ENCODE measurements at places on chromosomes 16 and 17. TPM values are rescaled to one million over a fixed set of nuclear protein-coding genes. Genes with fewer than 3 reads are reported as not detected.

- DNase-seq, result no peak
- peaks cover 4% of the 10 kb centered on the region for H3K36me3 ChIP-seq
- H3K4me3 ChIP-seq, result peak overlapping the region; percentile 61
Measured at GRCh38 chr17:31560616-31561235, 169.3 kb downstream of the RAB11FIP4 start.

GRCh38 chr17:63997341-63998048 lies 656 bp upstream of the PRR29 start:
- DNase-seq, result no peak
- no peaks in the 10 kb centered on the region for H3K36me3 ChIP-seq
- H3K27ac ChIP-seq, result no peak overlapping the region
- peaks cover 17% of the 10 kb centered on the region for H3K27me3 ChIP-seq

- no peak overlapping the region for H3K27ac ChIP-seq
- peaks cover 2% of the 10 kb centered on the region for H3K27me3 ChIP-seq
- no peak overlapping the region for H3K4me3 ChIP-seq
- H3K4me1 ChIP-seq, result peaks cover 3% of the 10 kb centered on the region
- DNase-seq, result no peak
- H3K36me3 ChIP-seq, result no peaks in the 10 kb centered on the region
Measured at GRCh38 chr17:78151514-78152008, 5.4 kb downstream of the C17orf99 start.

DNA sequence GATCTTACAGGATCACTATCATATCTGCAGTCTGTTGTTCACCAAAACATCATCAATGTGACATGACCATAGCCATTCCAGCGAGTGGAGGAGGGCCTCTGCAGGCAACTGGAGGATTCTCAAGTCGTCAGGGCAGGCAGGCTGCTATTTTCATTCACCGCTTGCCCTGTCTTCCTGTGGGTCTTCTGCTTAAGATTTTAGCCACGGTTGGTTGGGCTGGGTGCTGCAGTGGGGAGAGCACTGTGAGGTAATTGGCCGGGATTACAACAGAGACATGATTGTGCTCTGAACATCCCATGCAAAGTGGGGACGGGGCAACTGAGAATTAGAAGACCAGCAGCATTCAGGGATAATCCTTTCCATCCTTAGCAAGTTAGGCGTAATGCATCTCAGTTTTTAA lies 245.9 kb downstream of the CPPED1 start:
- no peak for DNase-seq
- no peak overlapping the region for H3K4me3 ChIP-seq
- peaks cover 10% of the 10 kb centered on the region for H3K4me1 ChIP-seq
- H3K27ac ChIP-seq, result no peak overlapping the region

GRCh38 chr17:15944759-15945526 lies at the start of gene ADORA2B:
Gene ADORA2B, plus strand, starts transcription at chr17:15945130. Its CDS starts 119 bp downstream, at chr17:15945249.
- peak within 1 kb of the TSS; percentile 89 for H3K4me3 ChIP-seq
- H3K27me3 ChIP-seq, result peaks cover 15% of the 10 kb centered on the region
- DNase-seq, result peak; percentile 82
- H3K4me1 ChIP-seq, result no peaks in the 10 kb centered on the region
- H3K36me3 ChIP-seq, result peaks cover 2% of the 10 kb centered on the region

DNA sequence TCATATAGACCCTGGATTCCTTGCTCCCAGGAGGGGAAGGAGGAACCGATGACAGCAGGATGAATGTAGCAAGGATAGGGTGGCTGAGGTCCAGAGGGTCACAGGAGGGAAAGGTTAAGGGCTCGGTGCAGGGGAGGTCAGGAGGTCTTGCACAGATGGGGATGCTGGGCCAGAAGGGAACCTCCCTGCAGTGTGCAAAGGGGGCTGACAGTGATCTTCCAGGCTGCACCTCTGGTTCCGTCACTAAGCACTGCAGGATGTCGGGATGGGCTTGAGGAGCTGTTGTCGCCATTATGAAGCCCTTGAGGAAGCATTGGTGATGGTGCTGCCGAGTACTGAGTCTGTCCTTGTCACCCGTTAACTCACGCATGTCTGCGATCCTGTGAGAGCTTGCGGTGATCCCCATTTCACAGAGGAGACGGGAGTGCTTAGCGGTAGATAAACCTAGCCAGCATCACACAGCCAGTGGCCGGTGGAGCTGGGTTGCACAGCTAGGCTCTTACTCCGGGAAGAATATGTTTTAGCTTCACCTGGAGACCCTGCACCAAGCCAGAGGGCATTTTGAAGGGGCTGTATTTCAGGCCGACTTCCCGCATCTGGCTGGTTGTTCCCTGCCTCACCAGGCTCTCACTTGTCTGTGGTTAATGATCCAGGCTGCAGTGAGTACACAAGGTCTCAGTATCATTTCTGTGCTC lies 120.4 kb downstream of the SNX29 start:
- peak; percentile 35 for DNase-seq
- H3K27me3 ChIP-seq, result peaks cover 11% of the 10 kb centered on the region
- H3K4me1 ChIP-seq, result peaks cover 45% of the 10 kb centered on the region
- no peaks in the 10 kb centered on the region for H3K36me3 ChIP-seq

GRCh38 chr16:82497139-82497538 lies 129.6 kb upstream of the CDH13 start:
- H3K27me3 ChIP-seq, result no peaks in the 10 kb centered on the region
- H3K4me3 ChIP-seq, result no peak overlapping the region
- no peak for DNase-seq
- no peak overlapping the region for H3K27ac ChIP-seq

GRCh38 chr17:68782789-68783188 lies 172.4 kb downstream of the ABCA8 start:
- no peaks in the 10 kb centered on the region for H3K36me3 ChIP-seq
- no peak for DNase-seq
- no peak overlapping the region for H3K4me3 ChIP-seq
- no peaks in the 10 kb centered on the region for H3K4me1 ChIP-seq
- H3K27me3 ChIP-seq, result no peaks in the 10 kb centered on the region

GRCh38 chr16:1044460-1045309 lies 27.9 kb upstream of the SSTR5 start:
- no peak overlapping the region for H3K27ac ChIP-seq
- no peaks in the 10 kb centered on the region for H3K4me1 ChIP-seq
- peaks cover 7% of the 10 kb centered on the region for H3K27me3 ChIP-seq
- H3K36me3 ChIP-seq, result peaks cover 10% of the 10 kb centered on the region

DNA sequence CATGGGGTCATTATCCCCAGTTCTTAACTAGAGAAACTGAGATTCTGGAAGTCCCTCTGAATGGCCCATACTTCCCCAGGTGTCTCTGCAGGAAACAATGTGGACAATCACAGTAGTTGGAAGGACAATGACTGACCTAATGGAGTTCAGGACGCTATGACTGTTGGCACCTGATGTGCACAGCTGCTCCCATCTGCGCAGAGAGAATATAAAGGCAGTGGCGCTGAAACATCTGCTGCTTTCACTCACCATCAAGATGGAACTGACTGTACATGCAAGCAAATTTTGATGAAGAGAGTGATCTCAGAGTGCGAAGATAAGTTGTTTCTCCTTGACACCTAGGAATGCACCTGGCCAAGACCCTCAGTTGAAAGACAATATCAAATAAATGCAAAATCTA lies 395.7 kb upstream of the ASIC2 start:
- peak; percentile 27 for DNase-seq
- no peaks in the 10 kb centered on the region for H3K36me3 ChIP-seq
- H3K27ac ChIP-seq, result peak overlapping the region; percentile 44
- peaks cover 3% of the 10 kb centered on the region for H3K27me3 ChIP-seq

DNA sequence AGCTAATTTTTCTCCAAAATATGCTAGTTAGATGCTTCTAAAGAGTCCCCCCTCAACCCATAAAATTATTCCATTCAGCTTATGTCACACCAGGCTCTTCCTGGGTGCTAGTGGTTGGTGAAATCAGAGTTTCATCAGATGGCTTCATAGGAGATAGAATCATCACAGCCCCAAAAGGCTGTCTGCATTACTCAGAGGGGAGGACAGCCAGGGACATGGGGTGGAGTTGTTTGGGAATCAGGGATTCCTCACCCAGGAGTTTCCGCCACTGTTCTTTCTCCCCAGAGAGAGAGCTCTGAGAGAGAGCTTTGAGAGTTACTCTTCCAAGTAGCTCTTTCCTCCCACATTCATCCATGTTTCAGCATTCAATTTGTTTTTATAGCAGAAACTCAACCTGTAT lies 288 bp upstream of the KRT34 start:
- H3K27ac ChIP-seq, result no peak overlapping the region
- H3K27me3 ChIP-seq, result no peaks in the 10 kb centered on the region
- no peak overlapping the region for H3K4me3 ChIP-seq
- H3K4me1 ChIP-seq, result no peaks in the 10 kb centered on the region

GRCh38 chr17:37450112-37450511 lies 39.6 kb upstream of the DUSP14 start:
- DNase-seq, result no peak
- no peak overlapping the region for H3K4me3 ChIP-seq
- peaks cover 5% of the 10 kb centered on the region for H3K36me3 ChIP-seq

DNA sequence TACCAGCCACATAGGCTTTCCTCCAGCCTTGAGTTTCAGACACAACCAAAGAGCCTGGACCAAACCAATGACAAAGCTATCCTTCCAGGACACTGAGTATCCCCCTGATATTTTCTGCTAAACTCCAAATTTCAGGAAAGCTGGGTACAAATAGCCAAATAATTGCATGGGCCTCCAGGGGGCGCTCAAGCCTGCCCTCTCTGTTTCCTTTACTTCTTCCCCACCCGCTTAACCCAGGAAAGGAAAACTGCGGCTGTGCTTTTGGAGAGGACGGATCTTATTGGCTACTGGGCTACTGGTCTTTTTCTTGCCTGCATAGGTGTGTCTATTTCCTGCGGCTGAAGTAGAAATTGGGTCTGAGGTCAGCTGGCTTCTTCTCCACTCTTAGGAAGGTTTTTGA lies 30.1 kb downstream of the GNGT2 start:
- H3K36me3 ChIP-seq, result peaks cover 9% of the 10 kb centered on the region
- no peak overlapping the region for H3K27ac ChIP-seq
- no peak overlapping the region for H3K4me3 ChIP-seq
- H3K27me3 ChIP-seq, result peaks cover 3% of the 10 kb centered on the region

GRCh38 chr16:8956265-8957062 lies 7.2 kb downstream of the USP7 start:
- no peaks in the 10 kb centered on the region for H3K36me3 ChIP-seq
- peaks cover 2% of the 10 kb centered on the region for H3K27me3 ChIP-seq
- peaks cover 54% of the 10 kb centered on the region for H3K4me1 ChIP-seq
- DNase-seq, result no peak
- no peak overlapping the region for H3K4me3 ChIP-seq

DNA sequence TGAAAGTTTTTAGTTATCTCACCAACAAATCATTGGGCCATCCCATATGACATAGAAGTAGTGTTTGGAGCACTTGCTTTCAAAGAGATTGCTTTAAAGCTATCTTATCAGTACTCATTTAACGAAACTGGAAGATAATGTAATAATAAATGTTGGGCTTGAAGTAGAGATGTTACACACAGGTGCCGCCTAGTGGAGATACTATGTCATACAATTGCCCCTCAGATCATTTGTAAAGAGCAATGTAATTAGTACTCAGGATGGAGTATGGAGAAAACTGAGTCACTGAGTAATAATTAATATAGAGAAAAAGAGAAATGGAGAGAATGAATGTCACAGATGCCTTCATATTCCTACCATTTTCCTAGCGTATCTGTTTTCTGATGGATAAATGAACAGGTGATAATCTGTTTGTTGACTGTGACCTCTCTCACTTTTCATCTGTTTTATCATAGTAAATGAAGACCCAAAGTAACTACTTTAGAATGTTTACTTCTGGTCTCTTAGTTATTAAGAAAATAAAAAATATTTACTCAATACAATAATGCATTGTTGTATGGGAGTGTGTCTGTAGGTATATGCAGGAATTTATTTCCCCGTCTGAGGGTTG lies 80.4 kb downstream of the EFCAB5 start:
- no peaks in the 10 kb centered on the region for H3K4me1 ChIP-seq
- no peaks in the 10 kb centered on the region for H3K27me3 ChIP-seq
- no peak for DNase-seq
- H3K36me3 ChIP-seq, result no peaks in the 10 kb centered on the region
- no peak overlapping the region for H3K27ac ChIP-seq
- H3K4me3 ChIP-seq, result no peak overlapping the region

GRCh38 chr17:76241691-76242255 lies 1.5 kb upstream of the RNF157 start:
- peaks cover 14% of the 10 kb centered on the region for H3K27me3 ChIP-seq
- DNase-seq, result no peak
- peaks cover 3% of the 10 kb centered on the region for H3K4me1 ChIP-seq
- H3K27ac ChIP-seq, result no peak overlapping the region
- H3K4me3 ChIP-seq, result peak overlapping the region; percentile 93
- H3K36me3 ChIP-seq, result peaks cover 3% of the 10 kb centered on the region

GRCh38 chr17:30443721-30444120 lies 33.5 kb upstream of the GOSR1 start:
- H3K27me3 ChIP-seq, result no peaks in the 10 kb centered on the region
- no peak for DNase-seq
- H3K27ac ChIP-seq, result no peak overlapping the region
- no peaks in the 10 kb centered on the region for H3K4me1 ChIP-seq
- no peaks in the 10 kb centered on the region for H3K36me3 ChIP-seq

- H3K27me3 ChIP-seq, result no peaks in the 10 kb centered on the region
- no peaks in the 10 kb centered on the region for H3K36me3 ChIP-seq
- H3K27ac ChIP-seq, result no peak overlapping the region
- H3K4me3 ChIP-seq, result no peak overlapping the region
- no peaks in the 10 kb centered on the region for H3K4me1 ChIP-seq
Measured at GRCh38 chr17:6748617-6749016, 7.2 kb upstream of the XAF1 start.

GRCh38 chr16:84356591-84357116 lies 11.7 kb upstream of the ATP2C2 start:
- DNase-seq, result no peak
- no peaks in the 10 kb centered on the region for H3K36me3 ChIP-seq
- H3K27ac ChIP-seq, result no peak overlapping the region
- no peak overlapping the region for H3K4me3 ChIP-seq
- peaks cover 3% of the 10 kb centered on the region for H3K4me1 ChIP-seq
- no peaks in the 10 kb centered on the region for H3K27me3 ChIP-seq

DNA sequence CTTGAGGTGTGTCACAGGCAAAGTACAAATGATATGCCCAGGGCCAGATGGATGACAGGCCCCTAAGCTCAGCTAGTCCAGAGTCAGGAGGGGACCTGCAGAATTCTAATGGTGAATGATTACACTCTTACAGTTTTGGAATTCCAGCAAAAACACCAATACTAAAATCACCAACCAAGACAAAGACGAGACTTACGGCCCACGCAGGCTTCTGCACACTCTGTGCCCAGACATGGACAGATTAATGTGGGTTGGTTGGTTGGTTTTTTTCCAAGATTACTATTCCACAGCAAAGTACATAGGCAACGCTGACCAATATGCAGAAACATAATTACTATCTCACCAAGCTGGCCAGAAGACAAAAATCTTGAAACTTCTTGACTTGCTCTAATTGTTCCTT lies 9.7 kb downstream of the ADCY9 start:
- no peak for DNase-seq
- peaks cover 7% of the 10 kb centered on the region for H3K36me3 ChIP-seq
- H3K27ac ChIP-seq, result no peak overlapping the region
- no peak overlapping the region for H3K4me3 ChIP-seq

- H3K4me3 ChIP-seq, result no peak overlapping the region
- no peak for DNase-seq
- H3K27ac ChIP-seq, result no peak overlapping the region
- peaks cover 14% of the 10 kb centered on the region for H3K27me3 ChIP-seq
- H3K36me3 ChIP-seq, result peaks cover 3% of the 10 kb centered on the region
Measured at GRCh38 chr16:86727131-86727530, 148.8 kb downstream of the FOXL1 start.

Gene FBXL16
- total RNA-seq, result 85.1 TPM

Gene QPRT
- total RNA-seq, result 34.7 TPM

Gene ADAP2
- 0.51 TPM for total RNA-seq

Gene HOXB6
- not detected for total RNA-seq

Gene MYH2
- total RNA-seq, result not detected

Gene RASD1
- total RNA-seq, result 140 TPM

Gene KIF2B
- not detected for total RNA-seq

Gene SGCA
- total RNA-seq, result 1.3 TPM

Gene KRTAP3-2
- not detected for total RNA-seq

Gene FBXO39
- total RNA-seq, result not detected

Gene NHLRC4
- total RNA-seq, result 3.4 TPM

Gene HEATR9
- not detected for total RNA-seq

Gene TEX14
- 0.20 TPM for total RNA-seq

Measured in glutamatergic neuron (in vitro differentiated cells).